Heart right ventricle (tissue), 16 donors: ENCODE measurements at places on chromosomes 5 and 9. TPM values are rescaled to one million over a fixed set of nuclear protein-coding genes. Genes with fewer than 3 reads are reported as not detected.

DNA sequence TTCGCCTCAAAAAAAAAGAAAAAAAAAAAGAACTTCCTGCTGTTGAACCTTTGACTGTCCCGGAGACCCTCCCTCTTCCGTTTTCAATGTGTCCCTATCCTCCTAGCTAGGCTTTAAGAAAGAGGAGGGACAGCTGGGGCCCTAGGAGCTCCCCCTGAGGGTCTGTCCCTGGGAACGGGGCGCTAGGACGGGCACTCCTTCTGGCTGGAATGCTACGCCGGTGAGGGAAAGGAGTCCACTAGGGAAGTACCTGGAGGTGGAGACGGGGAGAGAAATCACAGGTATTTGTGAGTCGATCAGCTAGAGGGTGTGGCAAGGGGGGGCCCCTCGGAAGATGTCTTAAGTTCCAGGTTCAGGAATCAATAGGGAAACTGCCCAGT, 4.6 kb downstream of the SIT1 start:
- no peak for DNase-seq

DNA sequence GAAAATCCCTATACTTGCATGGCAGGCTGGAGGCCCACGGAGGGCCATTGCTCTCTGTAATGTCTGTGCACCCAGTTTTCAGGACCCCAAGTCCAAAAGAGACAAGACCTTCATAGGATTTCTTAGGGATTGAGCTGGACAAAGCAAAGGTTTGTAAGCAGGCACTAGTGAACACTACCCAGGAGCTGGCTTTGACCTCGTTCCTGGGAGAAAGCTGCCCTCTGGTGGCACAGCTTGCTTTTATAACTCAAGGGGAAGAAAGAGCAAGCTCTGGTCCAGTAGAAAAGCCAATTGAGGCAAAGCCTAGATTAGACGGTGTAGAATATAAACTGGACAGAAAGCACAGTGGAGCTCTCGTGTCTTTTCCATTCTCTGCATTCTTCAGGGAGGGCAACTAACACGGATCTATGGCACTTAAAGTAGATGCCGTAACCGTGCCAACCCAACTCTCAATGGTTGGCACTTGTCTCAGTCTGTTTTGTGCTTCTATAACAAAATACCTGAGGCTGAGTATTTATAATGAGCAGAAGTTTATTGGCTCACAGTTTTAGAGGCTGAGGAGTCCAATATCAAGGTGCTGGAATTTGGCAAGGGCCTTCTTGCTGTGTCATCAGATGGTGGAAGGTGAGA, 7.9 kb downstream of the GABRP start:
- peak; percentile 49 for DNase-seq

DNA sequence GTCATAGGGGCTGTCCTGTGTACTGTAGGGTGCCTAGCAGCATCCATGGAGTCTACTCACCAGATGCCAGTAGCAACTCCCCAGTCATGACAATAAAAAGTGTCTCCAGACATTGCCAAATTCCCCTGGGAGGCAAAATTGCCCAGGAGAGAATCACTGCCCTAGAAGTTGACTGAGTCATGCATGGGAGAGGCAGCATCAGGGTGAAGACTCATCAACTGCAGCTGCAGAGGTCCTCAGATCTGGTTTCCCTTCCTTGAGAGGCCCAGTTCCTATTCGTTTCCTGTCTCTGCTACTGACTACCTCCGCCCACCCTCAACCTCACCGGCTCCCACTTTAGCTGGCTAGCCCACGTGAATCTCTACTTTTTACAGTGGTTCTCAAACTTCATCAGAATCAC, 88.6 kb upstream of the AGXT2 start:
- no peak for DNase-seq

- no peak for DNase-seq
Measured at GRCh38 chr5:12460493-12461261, 556.4 kb upstream of the CTNND2 start.

DNA sequence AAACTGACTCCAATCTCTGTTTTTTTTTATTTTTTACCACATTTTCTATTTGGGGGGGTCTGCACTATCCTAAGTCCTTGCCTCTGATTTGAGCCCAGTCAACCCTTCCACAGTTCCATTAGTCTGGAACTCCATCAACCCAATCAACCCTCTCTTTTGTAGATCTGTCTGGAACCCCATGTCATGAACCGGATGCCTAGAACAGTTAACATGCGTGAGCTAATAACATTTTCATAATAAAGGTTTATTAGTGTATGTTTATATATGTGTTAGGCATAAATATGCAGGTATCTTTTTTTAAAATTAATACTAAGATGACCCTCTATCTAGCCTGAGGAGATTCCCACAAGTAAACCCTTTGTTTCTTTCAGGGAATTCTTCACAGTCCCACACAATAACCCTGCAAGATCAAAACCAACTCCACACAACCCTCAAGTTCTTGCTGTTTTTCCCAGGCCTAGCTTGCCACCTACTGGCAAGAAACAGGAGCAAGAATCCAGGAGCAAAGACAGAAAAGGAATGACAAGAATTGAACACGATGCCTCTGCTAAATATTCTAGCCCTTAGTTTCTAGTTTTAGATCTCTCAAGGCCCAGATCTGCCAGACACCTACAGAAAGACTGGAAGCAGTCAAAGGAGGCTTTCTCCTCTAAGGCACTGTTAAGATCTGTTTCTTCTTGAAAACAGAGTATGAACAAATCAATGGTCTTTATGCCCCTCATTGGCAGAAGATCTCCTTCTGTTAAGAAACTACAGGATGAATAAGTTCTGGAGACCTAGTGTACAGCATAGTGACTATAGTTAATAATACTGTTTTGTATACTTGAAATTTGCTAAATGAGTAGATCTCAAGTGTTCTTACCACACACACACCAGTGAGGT, 100.4 kb downstream of the TRIM36 start:
- peak; percentile 26 for DNase-seq

DNA sequence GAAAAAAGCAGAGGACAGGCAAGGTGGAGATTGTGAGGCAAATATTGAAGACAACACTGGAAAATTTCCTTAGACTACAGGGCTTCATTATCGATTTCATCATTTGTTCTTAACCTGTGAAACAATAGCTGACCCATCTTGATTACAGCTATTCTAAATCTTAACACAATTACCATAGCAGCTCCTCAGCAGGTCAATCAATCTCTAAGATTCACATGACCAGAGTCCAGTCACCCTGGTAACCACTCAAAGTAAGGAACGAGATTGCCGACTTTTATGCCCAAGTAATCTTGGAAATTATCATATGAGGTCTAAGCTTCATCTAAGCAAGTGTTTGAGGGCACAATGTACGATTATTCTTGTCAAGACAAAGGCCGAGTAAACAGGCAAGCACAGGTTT, 93.8 kb downstream of the TTC39B start:
- DNase-seq = no peak

GRCh38 chr5:158943057-158943456, 156.7 kb downstream of the EBF1 start:
- peak; percentile 30 for DNase-seq

GRCh38 chr5:133119233-133119711, 67.5 kb downstream of the HSPA4 start:
- no peak for DNase-seq

DNA sequence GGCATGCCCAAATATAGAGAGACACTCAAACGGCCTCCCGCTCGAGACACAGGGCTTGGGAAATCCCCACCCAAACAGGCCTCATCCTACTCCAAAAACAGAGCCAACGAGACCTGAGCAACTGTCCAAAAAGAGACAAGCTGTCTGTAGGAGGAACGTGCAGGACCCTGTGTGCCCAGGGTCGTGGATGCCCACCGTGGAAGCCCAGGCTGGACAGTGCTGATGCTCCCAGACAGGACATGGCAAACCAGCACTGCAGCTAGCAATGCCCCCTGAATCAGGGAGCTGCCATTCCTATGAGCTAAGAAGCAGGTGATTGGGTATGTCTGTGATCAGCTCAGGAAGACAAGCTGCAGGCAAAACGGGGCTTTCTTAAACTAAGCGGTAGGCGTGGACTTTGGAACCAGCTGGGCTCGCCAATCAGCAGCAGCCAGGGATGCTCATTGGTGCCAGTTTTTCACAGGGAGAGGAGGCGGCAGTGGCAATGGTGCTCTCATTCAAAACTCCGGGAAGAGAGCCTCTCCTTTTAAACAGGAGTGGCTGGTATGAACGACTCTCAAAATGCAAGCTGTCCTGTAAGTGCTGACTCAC, 113.1 kb upstream of the IRX2 start:
- no peak for DNase-seq

DNA sequence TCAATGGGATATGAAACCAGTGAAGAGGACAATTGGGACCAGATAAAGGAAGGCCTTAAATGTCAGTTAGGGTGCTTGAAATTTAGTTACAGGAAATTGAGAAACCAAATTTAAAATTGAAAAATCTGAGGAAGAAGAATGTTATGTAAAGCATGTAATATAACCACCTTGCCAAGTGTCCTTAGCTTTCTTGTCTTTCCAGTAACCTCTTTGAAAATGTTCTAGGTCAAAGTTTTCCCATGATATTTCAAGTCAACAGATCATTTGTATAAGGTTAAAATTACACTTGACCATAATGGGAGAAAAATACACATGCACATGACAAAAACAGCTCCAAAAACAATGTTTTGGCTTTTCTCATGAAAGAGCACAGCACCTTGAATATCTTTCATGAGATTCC, 21.1 kb downstream of the LOX start:
- DNase-seq = no peak

DNA sequence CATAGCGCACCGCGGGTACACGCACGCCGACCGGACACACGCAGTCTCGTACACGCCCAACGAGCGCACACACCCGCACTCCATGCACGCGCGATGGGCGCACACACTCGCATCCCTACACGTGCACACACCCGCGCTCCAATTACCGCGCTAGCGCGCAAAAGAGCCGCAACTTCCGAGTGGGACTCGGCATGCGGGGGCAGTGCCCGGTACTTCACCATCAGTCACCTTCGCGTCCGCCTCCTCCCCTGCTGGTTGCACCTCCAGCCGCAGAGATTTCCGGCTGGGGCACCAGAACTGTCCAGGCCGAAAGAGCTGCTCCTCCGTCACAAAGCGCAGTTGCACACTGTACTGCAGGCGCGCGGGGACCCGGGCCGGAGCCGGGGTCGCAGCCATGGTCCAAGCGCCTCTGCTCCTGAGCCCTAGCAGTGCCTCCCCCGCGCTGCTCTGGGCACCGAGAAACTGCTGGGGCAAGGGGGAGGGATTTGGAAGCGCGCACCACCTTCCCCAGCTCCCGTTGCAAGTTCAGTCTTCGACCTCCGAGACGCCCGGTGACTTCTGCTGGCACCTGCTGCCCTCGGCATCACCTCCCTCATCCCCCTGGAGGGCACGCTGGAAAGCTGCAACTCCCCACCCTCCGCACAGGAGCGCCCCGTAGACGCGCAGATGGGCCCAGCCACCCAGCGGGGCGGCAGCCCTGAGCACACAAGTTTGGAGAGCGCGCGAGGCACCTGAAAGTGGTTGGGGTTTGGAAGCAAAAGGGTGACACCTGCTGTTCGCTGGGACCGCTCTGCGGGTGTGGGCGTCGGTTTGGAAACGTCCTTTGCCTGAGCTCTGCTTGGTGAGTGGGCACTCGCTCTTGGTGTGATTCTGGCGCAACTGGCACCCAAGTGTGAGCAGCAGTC, 337.4 kb upstream of the PUM3 start:
- peak; percentile 21 for DNase-seq

DNA sequence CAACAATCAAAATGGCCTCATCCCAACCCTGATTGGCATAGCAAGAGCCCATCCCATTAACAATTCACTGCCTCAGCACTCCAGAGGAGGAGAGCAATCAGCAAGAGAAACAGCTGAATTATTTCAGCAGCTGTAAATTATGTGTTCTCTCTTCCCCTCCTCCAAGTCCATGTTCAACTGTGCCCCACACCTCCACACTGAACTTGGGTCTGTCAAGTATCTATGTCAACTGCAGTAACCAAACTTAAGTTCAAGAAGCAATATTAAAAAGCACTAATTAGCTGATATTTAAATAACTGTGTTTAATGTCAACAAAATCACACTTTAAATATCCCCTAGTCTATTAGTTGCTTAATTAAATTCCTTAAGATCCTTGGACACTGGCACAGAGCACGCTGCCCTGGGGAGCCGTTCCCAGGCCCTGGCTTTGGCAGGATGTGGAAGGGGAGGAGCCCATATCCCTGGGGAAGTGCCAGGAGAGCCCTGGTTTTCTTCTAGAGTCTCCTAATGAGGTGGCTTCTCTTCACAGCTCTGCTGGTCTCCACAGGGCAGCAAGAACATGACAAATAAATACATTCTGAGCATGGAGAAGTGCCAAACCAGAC, 50.6 kb downstream of the SIL1 start:
- DNase-seq = peak; percentile 54

DNA sequence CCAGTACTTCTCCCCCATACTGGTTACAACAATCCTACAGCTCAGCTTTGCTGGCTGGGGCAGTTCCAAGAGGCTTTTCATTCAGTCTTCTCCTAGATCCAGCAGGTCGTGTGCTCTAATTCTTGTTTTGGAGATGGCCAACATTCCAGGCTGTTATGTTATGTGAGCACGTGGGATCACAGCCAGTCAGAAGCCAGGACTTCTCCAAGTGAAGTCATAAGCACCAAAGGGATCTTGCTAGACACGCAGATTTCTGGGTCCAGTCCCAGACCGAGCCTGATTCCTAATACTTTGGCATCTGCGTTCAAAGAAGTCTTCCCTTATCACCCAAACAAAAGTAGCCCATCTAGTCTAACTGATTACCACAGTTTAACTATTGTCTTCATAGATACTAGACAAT, 1.4 kb upstream of the LARP1 start:
- DNase-seq = peak; percentile 74

DNA sequence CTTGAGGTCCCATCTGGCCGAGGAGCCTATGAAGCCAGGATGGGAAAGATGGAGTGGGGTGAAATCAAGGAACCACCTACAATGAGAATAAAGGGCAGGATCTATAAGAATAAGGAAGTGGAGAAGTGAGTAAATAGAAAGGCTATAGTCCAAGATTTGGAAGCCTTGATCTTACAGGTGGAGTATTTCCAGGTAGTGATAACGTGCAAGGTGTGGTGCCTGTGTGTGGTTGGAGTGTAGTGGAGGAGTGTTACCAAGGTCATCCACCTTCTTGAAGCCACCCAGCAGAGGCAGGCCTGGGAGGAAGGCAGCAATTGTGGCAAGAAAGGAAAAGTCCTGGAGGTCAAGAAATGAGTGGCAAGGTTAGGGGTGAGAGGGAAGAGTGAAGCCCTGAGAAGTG, 72.9 kb downstream of the IQGAP2 start:
- DNase-seq = no peak

- peak; percentile 11 for DNase-seq
Measured at GRCh38 chr9:80797831-80798688, 891.3 kb downstream of the TLE1 start.

- DNase-seq = no peak
Measured at GRCh38 chr5:156591631-156592030, 258.5 kb upstream of the PPP1R2B start.

GRCh38 chr5:167850911-167851310, 440.5 kb upstream of the WWC1 start:
- no peak for DNase-seq

GRCh38 chr5:172689801-172690200, 48.7 kb downstream of the NEURL1B start:
- DNase-seq = no peak

GRCh38 chr9:129436751-129437625, 183.9 kb downstream of the C9orf50 start:
- peak; percentile 69 for DNase-seq

Gene PCDH1
- 17.8 TPM for total RNA-seq

Gene FAM221B
- not detected for total RNA-seq

Gene PCDHGB4
- total RNA-seq = 10.9 TPM

Gene LCN9
- not detected for total RNA-seq

Gene TMEM171
- total RNA-seq = not detected

Gene CHSY3
- total RNA-seq = 1.00 TPM

Gene PGGT1B
- total RNA-seq = 22.8 TPM

Gene POLE3
- total RNA-seq = 19.5 TPM

Gene CBY3
- not detected for total RNA-seq

Gene SLC25A2
- not detected for total RNA-seq
